Esophagus squamous epithelium (tissue), 5 donors: ENCODE measurements at places on chromosomes 6 and 20.

DNA sequence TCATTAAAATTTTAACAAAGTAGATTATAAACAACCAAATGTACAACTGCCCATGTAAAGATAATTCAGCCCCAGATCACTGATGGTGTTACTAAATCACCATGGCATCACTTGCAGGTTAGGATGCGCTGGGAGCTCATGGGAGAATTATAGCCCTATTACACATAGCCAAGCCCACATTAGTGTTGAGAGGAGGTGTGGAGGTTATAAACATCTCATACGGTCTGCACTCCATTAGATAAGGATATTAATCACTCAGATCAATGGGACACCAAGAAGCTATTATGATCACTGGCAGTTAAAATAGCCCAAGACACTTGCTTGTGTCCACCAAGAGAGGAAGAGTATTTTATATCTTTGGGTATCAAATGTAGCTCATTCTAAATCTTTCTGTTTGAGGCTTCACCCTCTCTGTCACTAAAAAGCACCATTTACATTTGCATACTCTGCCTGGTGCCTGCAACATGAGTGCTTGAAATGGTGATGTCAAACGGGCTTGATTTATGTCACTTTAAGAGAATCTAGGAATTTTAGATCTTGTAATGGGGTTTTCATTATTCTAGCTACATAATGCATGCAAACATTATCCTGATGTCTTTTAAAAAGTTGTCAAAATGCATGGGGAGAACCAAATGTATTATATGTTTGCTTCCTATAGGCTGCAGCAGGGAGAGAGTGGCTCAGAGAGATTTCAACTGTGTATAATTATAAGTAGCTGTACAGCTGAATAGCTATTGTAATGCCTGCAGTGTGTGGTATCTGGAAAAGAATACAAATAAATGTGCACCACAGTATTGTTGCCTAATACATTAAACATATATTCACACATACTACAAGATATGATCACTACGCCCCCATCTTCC lies 654.1 kb upstream of the MARCKS start:
- DNase-seq, result no peak

- DNase-seq, result no peak
These were observed 18.8 kb downstream of the MRAP2 start for GRCh38 chr6:84052204-84052882.

DNA sequence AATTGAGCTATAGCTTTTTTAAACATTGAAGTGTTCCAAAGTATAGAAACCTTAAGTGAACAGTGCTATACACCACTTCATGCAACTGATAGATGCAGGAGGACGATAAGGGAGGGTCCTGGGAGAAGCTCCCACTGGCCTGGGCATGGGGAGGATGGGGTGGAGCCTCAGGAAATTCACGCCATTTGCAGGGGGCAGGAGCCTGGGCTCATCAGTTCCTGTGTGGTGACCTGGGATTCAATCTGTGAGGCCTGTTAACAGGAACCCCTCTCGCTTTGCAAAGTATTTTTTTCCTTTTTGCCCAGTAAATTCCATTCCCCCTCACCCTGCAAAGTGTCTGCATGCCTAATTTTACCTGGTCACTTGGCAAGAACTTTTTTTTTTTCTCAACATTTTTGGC lies 11.0 kb upstream of the ASCC3 start:
- DNase-seq, result no peak

DNA sequence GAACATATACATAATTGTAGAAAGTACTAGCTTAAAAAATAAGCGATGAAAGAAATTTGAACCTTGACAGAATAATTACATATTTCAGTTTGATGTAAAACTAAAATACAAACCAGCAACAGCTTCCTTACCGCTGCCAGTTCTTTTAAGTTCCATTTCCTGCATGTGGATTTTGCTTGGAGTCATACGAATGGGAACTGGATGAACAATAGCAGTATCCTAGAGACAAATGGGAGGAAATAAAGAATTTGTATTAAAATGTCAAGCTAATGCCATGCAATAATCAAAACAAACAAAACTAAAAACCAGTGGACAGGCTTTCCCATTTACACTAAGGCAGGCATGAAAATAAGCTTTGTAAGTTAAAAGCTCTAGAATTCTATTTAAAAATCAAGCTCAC lies 67.1 kb downstream of the REPS1 start:
- DNase-seq, result no peak

DNA sequence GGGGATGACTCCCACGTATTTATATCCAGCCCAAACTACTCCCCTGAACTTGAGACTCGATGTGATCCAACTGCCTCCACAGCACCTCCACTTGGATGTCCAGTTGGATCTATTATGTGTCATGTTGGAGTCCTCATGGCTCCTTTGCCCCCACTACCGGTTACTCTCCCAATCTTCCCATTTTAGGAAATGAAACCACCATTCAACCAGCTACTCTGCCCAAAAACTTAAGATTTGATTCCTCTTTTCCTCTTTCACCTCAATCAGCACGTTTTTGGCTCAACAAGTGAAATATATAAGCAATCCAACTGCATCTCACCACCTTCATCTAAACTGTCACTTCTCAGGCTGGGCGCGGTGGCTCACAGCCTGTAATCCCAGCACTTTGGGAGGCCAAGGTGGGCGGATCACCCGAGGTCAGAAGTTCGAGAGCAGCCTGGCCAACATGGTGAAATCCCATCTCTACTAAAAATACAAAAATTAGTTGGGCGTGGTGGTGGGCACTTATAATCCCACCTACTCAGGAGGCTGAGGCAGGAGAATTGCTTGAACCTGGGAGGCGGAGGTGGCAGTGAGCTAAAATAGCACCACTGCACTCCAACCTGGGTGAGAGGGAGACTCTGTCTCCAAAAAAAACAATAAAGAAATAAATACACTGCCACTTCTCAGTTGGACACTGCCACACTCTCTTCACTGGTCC lies 3.4 kb downstream of the AHCY start:
- DNase-seq, result no peak

DNA sequence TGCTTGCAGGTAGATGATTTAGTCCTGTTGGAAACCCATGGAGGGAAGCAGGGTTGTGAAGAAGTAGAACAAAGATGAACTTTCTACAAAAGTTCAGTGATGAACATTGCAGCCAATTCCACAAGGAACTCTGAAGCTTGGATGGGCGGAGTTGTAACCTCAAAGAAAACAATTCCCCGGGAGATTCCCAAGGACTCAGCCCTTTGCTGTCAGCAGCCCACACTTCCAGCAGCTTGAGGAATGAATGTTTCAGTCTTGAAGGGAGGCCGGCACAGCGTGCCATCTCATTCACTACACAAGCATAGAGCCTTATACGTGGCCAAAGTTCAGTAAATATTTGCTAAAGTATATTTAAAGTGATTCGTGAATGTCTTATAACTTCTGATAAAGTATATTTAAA lies 269.4 kb downstream of the NKAIN2 start:
- no peak for DNase-seq

GRCh38 chr6:1412901-1413300 lies 23.5 kb downstream of the FOXF2 start:
- no peak for DNase-seq

GRCh38 chr6:29656798-29657197 lies at the start of gene MOG:
MOG (plus strand) TSS chr6:29657092; CDS start chr6:29657210, 118 bp downstream.
- no peak for DNase-seq

DNA sequence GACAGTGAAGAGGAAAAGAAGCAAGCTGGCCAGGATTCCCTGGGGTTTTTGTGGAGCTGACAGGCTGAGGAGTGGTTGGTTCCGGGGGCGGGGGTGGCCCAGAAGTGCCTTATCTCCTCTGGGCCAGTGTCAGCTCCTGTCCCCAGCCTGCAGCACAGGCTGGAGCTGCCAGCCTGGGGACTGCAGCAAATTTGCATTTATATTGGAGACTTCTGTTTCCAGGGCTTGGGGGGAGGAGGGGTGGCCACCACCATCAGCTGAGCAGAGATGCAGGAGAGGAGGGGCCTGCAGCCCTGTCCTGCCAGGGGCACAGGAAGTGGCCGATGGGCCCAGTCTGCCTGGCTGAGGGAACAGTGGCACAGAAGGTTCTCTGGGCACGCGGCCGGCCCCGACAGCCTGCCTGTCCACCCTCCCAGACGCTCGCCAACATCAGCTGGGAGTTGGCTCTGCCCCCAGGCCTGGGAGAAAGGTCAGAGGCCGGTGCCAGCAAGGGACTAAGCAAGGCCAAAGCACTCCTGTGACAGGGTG lies 24.3 kb upstream of the SCRT2 start:
- no peak for DNase-seq

GRCh38 chr20:41138475-41139226 lies 1.3 kb downstream of the PLCG1 start:
- DNase-seq, result no peak

- no peak for DNase-seq
These were observed 8.6 kb upstream of the LY6G5C start for GRCh38 chr6:31689249-31690110.

DNA sequence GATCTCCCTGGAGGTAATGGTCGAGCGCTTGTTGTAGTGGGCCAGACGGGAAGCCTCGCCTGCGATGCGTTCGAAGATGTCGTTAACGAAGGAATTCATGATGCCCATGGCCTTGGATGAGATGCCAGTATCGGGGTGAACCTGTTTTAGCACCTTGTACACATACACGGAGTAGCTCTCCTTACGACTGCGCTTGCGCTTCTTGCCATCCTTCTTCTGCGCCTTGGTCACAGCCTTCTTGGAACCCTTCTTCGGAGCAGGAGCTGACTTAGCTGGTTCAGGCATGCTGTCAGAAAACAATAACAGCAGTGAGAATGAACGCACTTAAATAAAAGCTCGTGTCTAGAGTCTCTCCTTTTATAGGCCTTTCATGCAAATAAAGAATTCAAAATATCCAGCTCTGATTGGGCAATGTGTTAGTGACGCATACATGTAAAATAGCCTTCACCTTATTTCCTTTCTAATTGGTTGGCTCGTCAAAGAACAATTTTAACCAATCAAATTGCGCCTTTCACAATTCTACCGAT lies 129.2 kb downstream of the HFE start:
- DNase-seq, result no peak

DNA sequence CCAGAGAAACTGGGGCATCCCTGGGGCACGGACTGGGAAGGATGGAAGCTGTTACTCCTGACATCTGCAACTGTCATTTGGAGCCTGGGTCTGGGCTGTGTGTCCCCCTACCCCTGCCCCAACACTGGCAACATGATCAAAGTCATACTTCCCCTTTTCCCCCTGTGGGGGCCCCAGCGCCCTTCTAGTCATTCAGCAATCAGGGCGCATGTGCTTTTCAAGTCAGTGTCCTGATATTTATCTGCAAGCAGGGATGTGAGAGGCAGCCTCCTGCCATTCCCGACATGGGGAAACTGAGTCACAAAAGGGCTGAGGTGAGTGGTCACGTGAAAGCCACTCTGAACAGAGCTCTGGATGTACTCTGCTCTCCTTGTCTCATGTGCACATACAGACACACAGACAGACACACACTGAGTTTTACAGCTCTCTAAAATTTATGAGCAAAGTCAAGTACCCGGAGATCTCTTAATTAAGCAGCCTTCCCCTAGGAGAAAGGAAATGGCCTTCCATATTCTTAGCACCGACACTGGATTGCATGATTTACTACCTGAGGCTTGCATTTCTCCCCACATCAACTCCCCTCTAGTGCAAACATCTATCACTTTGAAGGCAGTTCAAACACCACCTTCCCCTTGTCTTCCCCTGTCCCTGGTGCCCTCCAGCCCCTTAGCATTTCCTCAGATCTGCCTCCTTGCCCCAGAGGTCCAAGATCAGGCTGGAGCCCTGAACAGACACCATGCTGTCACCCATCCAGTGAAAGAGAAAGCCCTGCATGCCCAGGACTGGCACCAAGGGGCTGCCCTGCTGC lies 170.7 kb downstream of the CDC5L start:
- no peak for DNase-seq

GRCh38 chr20:34242879-34243278 lies 1.7 kb downstream of the ASIP start:
- DNase-seq, result no peak
